ENCODE measurements at places on chromosomes 2 and 18. TPM values are rescaled to one million over a fixed set of nuclear protein-coding genes. Genes with fewer than 3 reads are reported as not detected.

Gene COQ10B
- total RNA-seq: 23.4 TPM

Gene FER1L5
- under 0.01 TPM for total RNA-seq

Gene IL36RN
- total RNA-seq: not detected

Gene MTA3
- 16.4 TPM for total RNA-seq

Gene ACTG2
- total RNA-seq: 3.5 TPM

All from epithelial cell of alveolus of lung (primary cell).